ENCODE measurements at places on chromosomes 4 and X.

- DNase-seq, result peak; percentile 8
Observed at GRCh38 chr4:161320377-161320776, 843.4 kb downstream of the FSTL5 start.

GRCh38 chrX:69522052-69522451 is 17.9 kb downstream of the NALF2 start:
- no peak for DNase-seq

DNA sequence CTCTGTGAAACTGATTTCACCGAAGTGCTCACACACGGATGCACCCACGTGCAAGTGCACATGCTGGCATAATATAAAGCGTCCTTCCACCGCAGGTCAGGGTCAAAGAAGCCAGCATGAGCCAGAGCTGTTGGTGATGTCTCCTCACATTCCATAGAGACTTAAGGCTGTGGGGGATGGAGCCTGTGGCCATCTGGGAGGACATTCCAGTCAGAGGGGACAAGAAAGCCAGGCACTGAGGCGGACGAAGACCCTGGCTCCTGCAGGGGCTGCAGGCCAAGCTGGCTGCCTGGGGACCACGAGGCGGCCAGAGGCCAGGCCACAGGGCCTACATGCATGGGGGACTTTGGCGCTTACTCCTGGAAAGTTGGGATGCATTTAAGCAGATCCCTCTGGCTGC is 7.7 kb downstream of the RNF212 start:
- DNase-seq, result no peak

GRCh38 chrX:78532363-78532762 is 126.8 kb downstream of the RTL3 start:
- DNase-seq, result no peak

- no peak for DNase-seq
Observed at GRCh38 chrX:140292188-140292587, 212.7 kb downstream of the SOX3 start.

DNA sequence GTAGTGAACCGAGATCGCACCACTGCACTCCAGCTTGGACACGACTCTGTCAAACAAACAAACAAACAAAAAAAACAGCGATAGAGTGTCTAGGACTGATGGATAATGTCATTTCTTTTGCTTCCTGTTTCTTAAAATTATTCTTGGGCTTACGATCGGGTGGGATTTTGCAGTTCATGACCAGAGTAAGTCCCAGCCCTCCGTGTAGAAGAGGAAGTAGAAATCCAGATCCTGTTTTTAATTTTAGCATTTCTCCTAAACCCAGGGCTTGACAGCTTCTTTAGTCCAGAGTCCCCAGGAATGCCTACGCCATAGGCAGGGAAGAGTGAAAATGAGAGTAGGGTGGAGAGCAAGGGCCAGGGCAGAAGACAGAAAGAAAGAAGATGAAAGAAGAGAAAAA is 94.3 kb downstream of the HPRT1 start:
- DNase-seq, result no peak

- no peak for DNase-seq
Observed at GRCh38 chr4:69909195-69909594, 21.7 kb upstream of the CSN1S1 start.

GRCh38 chr4:38674258-38675144 is 10.5 kb downstream of the KLF3 start:
- no peak for DNase-seq

DNA sequence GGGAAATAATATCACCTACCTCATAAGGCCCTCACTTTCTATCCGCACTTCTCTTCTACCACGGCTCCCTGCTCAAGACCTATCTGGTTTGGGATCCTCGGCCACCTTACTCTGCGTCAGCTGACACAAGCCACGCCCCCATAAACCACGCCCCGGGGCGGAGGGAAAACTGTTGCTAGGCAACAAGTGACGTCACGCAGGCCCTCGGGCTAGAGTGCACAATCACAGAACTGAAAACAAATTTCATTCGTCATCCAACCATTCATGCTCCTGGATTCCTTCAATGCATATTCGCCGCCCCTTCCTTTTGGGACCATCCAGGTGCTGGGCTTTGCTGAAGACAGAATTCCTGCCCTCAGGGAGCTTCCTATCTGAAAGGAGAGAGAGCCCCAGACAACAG is 66.3 kb downstream of the SMC1A start:
- DNase-seq, result no peak

DNA sequence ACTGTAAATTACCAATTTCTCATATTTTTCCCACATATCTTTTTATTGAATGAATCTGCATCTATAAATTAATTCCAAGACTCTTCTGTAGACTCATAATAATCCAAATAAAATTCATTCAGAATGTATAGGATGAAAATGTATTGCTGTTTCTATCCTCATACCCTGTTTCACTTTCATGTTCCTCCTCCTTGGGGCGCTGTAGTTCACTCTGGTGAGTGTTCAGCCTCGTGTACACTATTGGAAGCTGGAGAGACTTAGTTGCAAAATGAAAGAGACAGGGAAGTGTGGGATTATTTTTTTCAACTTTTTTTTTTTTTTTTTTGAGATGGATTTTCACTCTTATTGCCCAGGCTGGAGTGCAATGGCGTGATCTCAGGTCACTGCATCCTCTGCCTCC is 296.1 kb downstream of the TLL1 start:
- DNase-seq, result no peak

GRCh38 chr4:33111117-33111516 is 2390.9 kb downstream of the PCDH7 start:
- DNase-seq, result no peak

DNA sequence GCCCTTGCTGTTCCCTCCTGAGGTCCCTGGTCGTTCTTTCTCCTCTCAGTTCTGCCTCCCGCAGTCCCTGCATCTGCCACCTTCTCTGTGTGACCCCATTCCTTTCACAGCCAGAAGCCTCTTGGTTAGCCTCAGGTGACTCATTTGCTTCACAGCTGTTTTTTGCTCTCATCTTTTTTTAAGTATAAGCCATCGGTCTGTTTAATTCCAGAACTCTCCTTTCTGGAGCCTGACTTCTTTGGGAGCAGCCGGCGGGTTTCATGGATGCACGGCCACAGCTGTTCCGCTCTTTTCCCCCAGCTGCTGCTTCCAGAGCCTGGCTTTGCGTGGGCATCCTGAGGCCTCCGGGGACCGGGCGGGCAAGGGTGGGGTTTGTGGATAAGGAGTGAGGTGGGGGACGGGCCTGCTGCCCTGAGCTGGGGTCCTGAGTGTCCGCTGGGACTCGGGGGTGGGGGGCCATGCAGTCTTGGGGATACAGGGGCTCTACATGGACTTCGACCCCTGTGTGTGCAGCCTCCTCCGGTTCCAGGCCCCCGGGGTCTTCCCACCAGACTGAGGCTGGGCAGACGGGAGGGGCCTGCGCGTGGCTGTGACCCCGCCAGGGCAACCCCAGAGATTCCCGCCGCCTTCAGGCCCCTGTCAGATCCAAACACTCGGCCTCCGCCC is 46.7 kb downstream of the PCGF3 start:
- no peak for DNase-seq

DNA sequence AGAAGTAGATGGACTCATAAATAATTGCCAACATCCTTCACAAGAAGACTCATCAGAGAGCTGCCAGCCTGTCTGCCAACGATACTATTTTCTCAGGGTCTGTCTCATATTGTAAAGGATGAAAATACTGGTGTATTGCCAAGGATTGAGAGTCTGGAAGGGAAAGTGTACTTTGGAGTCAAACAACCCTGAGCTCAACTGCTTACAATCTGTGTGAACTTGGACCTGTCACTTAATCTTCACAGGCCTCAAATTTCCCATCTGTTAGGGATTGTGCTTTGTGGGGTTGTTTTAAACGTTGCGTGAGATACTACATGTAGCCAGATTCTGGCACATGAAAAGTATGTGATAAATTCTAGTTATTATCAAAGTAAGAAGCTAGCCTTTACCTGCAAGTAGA is 169.1 kb downstream of the LHFPL1 start:
- no peak for DNase-seq

GRCh38 chr4:140400111-140400510 is 26.7 kb downstream of the SCOC start:
- DNase-seq, result no peak

DNA sequence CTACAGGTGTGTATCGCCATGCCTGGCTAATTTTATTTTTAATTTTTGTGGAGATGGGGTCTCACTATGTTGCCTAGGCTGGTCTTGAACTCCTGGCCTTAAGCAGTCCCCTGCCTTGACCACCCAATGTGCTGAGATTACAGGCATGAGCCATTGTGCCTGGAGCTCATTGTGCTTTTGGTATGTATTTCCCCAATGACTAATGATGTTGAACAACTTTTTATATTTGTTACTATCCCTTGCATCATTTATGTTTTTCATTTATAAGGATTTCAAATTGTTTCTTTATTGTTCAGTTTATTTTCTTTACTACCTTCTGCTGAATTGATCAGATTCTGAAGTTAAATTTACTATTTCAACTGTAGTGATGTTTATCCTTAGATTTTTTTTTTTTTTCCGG is 199.7 kb downstream of the CEP135 start:
- DNase-seq, result no peak

DNA sequence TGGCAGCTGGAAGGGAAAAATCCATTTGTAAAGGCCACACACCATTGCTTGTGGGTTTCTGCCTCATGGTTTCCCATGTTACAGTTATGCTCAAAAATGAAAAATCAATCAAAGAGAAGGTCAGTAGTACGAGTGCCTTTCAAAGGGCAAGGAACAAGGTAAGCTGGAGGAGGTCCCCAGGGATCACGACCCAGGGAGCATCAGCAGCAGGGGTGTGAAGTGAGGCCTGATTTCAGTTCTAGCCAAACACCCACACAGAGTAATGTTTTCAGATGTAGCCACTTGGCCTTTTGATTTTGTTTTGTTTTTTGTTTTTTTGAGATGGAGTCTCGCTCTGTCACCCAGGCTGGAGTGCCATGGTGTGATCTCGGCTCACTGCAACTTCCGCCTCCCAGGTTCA is 69.4 kb upstream of the AFAP1 start:
- DNase-seq, result no peak

GRCh38 chr4:162797108-162797507 is 369.6 kb downstream of the NAF1 start:
- no peak for DNase-seq

DNA sequence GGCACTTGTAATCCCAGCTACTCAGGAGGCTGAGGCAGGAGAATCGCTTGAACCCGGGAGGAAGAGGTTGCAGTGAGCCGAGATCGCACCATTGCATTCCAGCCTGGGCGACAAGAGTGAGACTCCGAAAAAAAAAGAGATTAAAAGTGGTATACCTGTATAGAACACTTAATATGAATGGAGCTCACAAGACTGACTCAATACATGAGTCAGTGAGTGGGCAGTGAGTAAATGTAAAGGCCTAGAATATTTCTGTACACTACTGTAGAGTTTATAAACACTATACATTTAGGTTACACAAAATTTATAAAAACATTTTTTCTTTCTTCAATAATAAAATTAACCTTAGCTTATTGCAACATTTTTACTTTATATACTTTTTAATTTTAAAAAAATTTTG is 93.8 kb downstream of the CENPC start:
- peak; percentile 5 for DNase-seq
